NCI-H1417 treated with DMSO at 0.1 percent for 48 hours (cell line): ENCODE measurements at places on chromosomes 5 and 9.

- DNase-seq: no peak
These were observed 684.8 kb downstream of the LRRC70 start for GRCh38 chr5:63263411-63263810.

DNA sequence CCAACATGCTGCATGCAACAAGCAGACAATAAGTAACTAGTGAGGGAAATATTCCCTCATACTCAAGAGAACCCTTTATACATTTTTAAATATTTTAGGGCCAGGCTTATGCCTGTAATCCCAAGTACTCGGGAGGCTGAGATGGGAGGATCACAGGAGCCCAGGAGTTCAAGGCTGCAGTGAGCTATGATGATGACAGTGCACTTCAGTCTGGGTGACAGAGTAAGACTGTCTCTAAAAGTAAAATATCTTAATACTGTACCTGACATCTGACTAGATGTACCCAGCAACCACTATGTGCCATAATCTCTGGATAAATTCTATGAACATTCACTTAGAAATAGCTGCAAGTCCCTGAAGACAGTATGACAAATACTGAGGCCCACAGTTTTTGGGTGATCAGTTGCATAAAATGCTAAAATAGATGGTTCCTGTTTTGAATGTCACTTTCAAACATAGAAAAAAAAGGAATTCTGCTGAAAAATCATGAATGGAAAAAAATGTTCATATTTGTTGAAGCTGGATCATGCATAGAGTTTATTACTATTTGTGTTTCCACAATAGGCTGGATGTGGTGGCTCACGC, 2.0 kb upstream of the C5orf15 start:
- no peak for DNase-seq

GRCh38 chr5:147223948-147224791, 10.7 kb upstream of the STK32A start:
- DNase-seq: no peak

GRCh38 chr5:78627175-78627574, 21.4 kb downstream of the LHFPL2 start:
- no peak for DNase-seq

GRCh38 chr9:130972957-130973685, 34.1 kb upstream of the FIBCD1 start:
- DNase-seq: no peak

- DNase-seq: no peak
These were observed 41.2 kb upstream of the ZNF300 start for GRCh38 chr5:150945947-150946346.
